ENCODE measurements at places on chromosomes 4 and X. TPM values are rescaled to one million over a fixed set of nuclear protein-coding genes. Genes with fewer than 3 reads are reported as not detected.
A peak's percentile ranks its signal among the peaks of the same experiment; 100 is the strongest.

CYLC1 gene
- not detected for total RNA-seq

ENPP6 gene
- not detected for total RNA-seq

PWWP3B gene
- total RNA-seq, result not detected

ATOH1 gene
- total RNA-seq, result not detected

PRRG1 gene
- not detected for total RNA-seq

CITED1 gene
- total RNA-seq, result not detected

DNA sequence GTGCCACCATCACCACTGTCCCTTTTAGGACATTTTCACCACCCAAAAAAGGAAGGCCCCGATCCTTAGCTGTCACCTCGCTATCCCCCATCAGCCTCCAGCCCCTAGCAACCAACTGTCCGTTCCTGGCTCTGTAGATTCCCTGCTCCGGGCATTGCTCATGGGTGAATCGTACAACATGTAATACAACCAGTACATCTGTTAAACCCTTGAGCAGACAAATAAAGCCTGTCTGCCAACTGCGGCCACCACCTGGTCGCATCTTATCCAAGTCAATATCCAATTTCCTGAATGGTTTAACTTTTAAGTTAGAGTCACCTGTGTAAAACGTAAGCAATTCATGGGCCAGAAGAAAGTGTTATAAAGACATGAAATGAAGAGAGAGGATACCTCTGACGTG, 251.9 kb downstream of the AFAP1 start:
- no peak for DNase-seq

GRCh38 chrX:151370906-151371305, 26.1 kb upstream of the VMA21 start:
- DNase-seq, result peak; percentile 11

GRCh38 chr4:184688447-184688846, 38.9 kb downstream of the PRIMPOL start:
- DNase-seq, result no peak

DNA sequence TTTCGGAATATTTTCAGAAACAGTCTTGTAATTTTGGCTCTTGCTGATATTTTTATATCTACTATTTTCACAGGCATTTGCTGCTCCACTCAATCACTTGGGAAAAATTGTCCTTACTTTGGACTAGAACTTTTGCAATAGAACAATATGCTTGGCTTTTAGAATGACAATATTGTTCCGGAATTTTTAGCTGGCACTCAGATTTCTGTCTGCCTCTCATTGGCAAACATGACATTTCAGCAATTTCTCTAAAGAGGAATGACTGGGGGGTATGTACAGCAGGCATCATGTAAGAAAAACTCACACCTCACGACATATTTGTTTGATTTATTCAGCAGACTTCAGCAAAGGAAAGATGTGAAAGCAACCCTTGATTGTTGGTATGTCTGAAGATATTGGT, 243.6 kb upstream of the GPRIN3 start:
- DNase-seq, result no peak

GRCh38 chrX:18877469-18877868, 106.4 kb downstream of the PHKA2 start:
- DNase-seq, result no peak

DNA sequence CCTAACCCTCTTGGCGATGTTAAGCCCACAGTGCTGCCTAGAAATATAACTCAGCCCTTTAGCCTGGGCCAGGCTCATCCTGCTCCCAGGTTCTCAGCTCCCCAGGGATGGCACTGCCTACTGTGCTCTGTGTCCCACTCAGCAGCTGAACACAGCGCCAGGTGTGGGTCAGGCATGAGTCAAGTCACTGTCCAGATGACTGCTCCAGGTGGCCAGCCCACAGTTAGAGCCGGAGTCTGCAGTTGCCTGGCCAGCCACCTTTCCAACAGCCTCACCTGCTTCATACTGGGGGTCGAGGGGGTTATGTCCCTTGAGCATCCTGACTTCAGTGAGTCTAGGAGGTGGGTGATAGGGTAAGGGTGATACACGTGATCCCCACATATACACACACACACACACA, 48.4 kb downstream of the TBC1D14 start:
- DNase-seq, result no peak

DNA sequence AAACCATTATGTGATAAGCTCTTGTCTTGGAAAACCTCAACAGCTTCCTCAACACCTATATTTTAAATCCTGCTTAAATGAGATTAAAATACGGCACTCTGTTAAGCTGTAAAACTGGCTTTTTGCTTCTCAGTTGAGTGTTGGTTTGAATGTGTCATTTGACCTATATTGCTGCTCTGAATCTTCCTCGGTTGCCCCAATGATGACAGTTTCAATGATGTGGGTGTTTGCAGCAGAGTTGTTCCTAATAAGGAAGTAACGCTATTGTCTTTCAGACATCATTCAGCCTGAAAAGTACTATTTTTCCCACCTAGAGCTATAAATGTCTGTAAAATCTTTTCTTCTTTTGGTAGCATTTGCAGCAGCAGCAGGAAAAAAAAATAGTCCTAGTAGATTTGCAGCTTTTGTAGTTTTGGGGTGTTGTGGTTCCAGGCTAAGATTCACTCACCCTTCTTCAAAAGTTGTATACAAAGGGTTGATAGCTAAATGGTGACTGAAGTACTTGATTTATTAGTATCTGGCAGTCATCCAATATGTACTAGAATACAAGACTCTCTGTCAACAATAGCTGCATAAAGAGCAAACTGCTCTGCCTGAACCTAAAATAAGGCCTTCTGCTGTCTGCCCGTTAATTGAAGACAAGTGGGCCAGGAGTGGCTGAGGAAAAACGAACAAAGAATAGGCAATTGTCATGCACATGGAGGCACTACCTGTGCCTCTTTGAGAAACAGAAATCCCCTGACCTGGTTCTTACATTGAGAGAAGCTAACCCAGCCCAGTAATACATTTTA, 333.1 kb downstream of the IL1RAPL1 start:
- no peak for DNase-seq

- peak; percentile 56 for DNase-seq
These were observed 34.7 kb downstream of the MSL3 start for GRCh38 chrX:11792461-11793421.

GRCh38 chr4:150302553-150302952, 224.3 kb downstream of the DCLK2 start:
- DNase-seq, result no peak

DNA sequence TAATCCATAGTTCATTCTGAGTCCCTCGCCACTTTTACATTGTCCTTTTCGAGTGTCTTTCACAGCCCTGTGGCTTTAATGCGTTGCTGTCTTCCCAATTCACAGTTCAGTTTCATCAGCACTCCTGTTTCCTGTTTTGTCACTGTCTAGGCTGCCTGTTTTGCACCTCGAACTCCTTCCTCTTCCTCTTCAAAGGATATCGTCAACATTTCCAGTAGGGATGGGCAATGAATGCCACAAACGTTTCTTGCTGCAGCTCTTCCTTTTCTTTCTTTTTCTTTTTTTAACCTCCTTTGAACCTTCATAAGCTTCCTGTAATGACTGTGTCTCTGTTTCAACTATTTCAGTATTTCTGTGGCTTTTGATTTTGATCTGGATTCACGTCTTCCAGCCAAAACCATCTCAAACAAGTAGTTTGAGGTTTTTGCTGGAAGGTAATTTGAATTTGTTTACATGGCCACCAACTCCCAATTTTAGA, 105.4 kb downstream of the ANXA3 start:
- DNase-seq, result no peak

DNA sequence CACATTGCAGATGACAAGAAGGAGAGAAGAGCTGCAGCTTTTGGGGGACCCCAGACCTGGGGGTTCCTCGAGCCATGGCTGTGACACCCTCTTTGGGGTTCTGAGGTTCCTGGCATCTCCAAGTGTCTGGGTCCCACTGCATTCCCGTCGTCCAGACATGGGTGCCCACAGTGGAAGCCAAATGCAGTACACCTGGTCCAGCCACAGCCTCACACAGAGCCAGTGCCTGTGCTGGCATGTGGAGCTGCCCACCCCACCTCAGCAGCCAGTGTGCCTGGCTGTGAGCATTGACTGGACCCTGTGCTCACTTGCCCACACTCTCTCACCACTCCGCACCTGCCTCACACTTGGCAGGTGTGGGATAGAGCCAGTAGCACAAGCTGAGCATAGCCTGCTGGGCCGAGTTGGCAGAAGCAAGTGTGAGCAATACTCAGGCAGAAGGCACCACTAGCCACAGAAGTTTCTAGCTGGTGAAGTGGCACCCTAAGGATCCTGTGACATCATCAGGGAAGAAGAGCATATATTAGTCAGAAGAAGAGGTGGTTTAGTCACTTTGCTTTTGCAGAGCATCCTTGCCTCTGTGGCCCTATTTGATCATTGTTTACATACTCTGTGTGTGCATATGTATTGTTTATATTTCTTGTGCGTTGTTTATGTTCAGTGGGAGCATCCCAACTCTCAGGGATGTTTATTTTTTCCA, 65.0 kb upstream of the MAGEB2 start:
- no peak for DNase-seq

DNA sequence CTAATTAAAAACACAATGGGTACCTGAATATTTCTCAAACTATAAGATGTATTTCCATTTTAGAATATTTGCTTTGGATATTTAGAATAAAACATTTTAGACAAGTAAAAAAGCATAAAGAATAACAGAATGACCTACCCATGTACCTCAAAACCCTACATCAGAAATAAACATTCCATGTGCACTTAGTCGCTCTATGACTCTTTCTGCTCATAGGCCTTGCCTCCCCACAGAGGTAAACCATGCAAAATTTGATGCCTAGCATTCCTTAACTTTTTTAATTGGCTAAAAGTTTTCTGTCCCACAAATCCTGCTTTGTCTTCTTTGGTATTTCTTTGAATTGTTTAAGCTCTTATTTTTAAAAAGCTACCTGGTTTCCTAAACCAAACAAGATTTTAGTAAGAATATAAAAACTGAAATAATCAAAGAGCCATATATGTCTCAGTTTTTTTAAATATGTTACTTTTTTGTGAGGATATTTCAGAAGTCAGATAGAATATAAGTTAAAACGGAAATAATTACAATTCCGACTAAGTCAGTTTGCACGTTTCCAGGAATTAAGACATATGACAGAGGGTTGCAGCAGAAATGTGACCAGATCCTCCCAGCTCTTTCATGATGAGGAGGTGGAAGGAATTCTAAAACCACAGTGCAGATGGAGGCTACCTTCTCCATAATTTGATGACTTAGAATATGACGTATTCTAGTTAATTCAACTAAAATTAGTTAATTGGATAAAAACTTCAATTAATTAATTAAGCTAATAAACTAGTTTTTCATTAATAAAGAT, 102.5 kb downstream of the FIP1L1 start:
- DNase-seq, result no peak

GRCh38 chr4:106806158-106806797, 229.8 kb downstream of the DKK2 start:
- no peak for DNase-seq

DNA sequence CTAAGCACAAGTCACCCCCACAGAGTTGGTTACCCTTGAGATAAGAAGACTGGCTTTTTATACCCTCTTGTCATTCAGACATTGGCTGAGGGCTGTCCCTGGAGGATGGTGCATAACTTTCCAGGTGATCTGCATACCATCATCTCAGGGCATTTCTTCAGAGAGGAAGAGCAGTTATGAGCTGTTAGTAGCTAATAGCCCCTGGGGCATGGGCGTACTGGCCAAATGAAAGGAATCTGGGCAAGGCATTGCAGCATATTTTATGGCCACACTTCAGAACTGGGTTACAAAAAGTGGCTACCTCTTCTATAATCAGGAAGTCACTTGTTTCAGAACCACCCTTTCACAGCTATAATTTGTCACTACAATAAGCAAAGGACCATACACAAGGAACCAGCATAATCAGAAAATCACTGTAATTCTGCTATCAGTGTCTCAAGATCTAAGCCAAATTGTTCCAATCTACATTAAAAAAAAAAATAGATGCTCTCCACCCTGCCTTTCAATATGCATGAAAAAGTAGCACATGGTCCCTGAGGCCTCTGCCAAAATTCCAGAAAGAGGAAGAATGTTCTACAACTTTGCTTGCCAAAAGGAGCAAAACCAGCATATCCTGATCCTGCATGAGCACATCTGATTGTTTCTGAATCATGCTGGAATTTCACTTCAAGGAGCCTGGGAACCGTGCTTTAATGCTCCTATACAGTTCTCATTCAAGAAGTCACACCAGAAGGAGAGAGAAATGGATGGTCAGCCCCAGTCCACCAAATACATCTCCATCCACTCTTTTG, 92.0 kb downstream of the TMEM144 start:
- no peak for DNase-seq
